ENCODE measurements at places on chromosomes 5 and 9.

DNA sequence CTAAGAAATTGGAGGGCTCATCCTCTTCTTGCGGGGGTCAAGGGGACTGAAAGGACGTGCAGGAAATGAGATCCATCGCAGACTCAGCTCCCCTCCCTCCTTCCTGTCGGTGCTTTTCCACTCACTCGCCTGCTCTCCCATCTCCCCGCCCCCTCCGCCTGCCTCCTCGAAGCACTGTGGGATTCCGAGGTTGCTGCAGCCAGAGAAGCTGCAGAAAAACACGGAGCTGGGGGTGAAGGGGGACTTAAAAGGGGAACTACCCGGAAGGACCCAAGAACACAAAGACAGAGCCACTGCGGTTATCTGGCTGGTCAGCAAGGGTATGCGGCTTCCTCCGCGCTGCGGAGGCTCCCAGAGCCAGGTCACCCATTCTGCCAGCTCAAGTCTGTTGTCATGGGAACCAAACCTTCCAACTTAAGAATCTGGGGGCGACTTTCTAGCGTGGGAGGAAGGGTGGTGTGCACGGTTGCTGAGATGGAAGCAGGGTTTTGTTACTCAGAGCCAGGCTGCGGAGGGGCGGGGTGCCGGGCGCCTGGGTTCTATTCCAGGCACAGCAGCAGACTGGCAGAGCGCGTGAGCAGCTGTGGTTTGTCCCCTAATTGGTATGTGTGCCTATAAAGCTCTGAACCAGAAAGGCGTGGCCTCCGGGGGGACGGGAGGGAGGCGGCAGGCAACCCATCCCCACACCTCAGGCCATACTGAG lies 24.9 kb downstream of the PCDHGC5 start:
- peak; percentile 95 for DNase-seq

- DNase-seq, result no peak
Measured at GRCh38 chr9:111762556-111762955, 32.2 kb downstream of the SHOC1 start.

DNA sequence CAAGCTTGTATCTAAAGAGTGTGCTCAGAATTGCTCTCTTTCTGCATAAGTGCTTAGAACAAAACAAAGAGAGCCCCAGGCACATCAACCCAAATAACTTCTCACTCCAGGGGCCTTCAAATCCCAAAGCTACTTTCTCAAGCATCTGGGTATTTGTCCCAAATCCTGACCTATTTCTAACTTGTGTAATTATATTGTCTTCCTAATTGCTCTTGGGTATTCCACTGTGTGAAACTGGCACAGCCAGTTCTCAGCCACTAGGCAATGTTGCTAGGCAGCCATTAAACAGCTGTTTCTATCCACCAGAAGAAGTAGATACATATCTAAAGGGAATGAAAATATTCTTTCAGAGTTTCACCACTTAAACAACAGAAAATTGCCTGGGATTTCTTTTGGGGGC lies 198.8 kb downstream of the PRELID2 start:
- no peak for DNase-seq

DNA sequence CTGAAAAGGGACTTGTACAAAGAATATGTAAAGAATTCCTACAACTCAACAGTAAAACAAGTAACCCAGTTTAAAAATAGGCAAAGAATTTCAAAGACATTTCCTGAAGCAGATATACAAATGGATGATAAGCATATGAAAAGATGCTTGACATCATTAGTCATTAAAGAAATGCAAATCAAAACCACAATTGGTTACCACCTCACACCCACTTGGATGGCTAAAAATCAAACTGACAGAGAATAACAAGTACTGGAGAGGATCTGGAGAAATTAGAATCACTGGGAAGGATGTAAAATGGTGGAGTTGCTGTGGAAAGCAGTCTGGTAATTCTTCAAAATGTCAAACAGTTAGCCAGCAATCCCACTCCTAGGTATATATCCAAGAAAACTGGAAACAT lies 12.5 kb upstream of the FOXE1 start:
- DNase-seq, result no peak

- no peak for DNase-seq
Measured at GRCh38 chr9:32385152-32385884, 875 bp downstream of the ACO1 start.

DNA sequence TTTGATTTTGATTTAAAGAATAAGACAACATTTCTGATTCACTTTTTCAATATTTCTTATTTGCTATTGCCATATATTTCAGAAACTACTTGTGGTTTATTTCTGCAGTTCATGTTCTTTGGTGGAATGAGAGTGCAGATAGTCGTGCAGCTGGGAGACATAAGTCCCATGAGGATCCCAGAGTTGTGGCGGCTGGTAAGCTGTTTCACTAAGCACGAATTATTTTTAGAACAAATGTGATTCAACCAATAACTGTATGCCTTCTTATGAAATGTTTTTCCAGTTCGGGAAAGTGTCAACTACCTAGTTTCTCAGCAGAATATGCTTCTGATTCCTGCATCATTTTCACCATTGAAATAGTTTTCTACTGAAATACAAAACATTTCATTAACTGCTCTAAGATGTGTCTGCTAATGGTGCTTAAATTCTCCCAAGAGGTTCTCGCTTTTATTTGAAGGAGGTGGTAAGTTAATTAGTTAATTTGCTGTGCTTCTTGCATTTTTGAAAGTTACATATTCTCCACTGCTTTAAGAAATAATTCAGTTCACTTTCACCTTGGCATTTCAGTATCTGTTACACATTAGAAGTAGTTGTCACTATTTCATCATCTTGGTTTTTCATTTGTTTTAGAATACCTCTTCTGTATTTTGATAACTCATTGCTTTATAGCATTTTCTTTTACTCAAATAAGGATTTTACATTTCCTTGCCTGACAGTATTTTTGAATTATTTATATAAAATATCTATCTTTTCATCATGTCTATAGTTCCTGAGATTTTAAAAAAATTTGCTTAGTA lies 9.0 kb downstream of the NIPSNAP3B start:
- no peak for DNase-seq

DNA sequence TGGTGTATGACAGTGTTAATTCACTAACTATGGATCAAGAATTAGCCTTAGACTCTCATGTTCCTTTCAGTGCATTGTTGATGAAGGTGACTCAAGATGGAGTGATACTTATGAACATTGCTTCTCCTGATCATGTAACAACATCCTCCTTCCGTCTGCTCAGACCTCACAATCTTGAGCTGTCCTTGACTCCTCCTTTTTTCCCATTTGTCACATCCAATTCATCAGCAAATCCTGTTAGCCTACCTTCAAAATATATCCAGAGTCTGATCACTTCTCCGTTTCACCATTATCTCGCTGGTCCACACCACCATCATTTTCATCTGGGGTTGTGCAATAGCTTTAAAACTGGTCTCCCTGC lies 9.2 kb upstream of the SEMA6A start:
- DNase-seq, result no peak

DNA sequence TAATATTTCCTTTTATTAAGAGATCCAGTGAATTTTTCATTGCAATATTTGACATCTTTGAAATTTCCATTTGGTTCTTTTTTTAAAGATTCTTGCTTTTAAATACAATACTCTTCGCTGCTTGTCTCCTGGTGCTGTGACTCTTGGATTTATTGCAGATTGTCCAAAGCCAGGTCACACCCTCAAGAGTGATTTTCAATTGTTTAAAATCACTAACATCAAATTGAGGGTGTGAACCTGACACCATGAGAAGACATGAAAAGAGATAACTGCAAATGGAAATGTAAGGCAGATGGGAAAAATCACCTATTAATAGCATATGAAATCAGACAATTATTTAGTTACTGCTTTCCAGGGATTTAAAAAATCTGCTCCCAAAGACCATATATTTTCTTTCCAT lies 42.6 kb downstream of the ANXA1 start:
- DNase-seq, result no peak

DNA sequence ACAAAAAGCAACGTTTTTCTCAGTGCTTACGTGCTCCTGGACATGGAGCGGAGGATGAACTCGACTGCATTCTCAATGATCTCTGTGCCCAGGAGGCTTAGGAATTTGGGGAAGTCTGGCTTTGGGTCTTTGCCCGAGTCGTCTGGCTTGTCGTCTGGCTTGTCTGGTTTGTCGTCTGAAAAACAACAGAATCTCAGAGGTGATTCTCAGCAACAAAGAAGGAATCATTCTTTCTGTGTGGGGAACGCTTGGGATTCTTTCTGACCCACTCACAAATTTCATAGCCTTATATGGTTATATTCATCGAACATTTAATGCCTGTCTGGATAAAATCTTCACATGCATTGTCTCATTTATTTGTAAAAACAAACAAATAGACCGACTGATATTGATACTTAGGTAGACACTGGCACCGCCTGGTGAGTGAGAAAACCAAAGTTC lies 4.7 kb downstream of the C5orf46 start:
- peak; percentile 92 for DNase-seq

- no peak for DNase-seq
Measured at GRCh38 chr5:112396430-112396829, 22.6 kb downstream of the EPB41L4A start.

DNA sequence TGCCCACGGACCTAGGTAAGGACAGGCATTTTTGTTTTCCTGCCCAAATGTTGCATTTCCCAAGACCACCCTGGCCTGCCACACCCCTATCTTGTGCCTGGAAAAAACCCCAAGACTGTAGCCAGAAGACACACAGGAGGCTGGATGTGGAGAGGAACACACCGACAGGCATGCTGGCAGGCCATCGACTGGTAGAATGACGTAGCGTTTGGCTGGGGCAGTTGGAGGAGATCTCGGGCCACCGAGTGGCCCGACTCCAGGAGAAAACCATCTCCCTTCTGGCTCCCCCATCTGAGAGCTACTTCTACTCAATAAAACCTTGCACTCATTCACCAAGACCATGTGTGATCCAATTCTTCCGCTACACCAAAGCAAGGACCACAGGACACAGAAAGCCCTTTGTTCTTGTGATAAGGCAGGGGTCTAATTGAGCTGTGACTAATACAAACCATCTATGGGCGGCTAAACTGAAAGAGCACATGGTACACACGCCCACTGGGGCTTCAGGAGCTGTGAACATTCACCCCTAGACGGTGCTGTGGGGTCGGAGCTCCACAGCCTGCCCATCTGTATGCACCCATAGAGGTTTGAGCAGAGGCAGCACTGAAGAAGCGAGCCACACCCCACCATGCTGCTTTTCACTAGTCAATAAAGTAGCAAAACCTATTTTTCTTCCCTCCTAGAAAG lies 38.9 kb upstream of the N4BP3 start:
- peak; percentile 82 for DNase-seq

- DNase-seq, result peak; percentile 32
Measured at GRCh38 chr5:132854301-132854700, 12.0 kb downstream of the GDF9 start.

GRCh38 chr9:84858364-84858763 lies 188.8 kb downstream of the NTRK2 start:
- DNase-seq, result no peak

- DNase-seq, result no peak
Measured at GRCh38 chr5:30890377-30890776, 303.1 kb upstream of the CDH6 start.

- DNase-seq, result no peak
Measured at GRCh38 chr5:159804121-159804520, 112.2 kb upstream of the ADRA1B start.

GRCh38 chr9:69222970-69223369 lies 48.9 kb downstream of the TJP2 start:
- DNase-seq, result no peak

DNA sequence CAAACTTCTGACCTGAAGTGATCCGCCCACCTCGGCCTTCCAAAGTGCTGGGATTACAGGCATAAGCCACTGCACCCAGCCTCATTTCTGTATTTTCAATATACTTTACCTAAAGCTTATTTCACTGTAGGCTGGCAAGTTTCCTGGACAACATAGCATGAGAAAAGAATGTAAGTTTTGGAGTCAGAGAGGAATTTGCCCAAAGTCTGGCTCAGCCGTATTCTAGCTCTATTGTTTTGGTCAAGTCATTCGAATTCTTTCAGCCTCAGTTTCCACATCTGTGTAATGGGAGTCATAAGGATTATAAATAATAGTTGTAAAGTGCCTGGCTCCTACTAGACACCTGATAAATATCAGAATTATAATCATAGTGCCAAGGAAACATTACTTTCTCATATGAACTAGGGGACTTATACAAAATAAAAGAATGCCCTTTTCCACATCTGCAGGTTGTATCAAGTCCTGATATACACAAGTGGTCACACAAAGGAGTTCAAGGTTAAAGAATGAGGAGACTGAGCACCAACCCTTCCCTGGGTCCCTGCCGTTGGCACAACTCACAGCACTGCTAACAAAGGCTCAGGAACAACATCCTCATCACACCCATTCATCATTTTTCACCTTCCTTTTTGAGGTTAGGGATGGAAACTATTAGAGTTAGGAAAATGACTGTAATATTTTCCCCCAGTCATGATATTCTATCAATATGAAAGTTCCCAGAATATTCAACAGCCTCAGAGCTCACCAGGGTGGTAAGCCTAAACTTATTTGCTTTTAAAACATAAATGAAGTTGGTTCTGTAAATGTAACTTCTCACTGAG lies 34.6 kb upstream of the RAI14 start:
- no peak for DNase-seq

DNA sequence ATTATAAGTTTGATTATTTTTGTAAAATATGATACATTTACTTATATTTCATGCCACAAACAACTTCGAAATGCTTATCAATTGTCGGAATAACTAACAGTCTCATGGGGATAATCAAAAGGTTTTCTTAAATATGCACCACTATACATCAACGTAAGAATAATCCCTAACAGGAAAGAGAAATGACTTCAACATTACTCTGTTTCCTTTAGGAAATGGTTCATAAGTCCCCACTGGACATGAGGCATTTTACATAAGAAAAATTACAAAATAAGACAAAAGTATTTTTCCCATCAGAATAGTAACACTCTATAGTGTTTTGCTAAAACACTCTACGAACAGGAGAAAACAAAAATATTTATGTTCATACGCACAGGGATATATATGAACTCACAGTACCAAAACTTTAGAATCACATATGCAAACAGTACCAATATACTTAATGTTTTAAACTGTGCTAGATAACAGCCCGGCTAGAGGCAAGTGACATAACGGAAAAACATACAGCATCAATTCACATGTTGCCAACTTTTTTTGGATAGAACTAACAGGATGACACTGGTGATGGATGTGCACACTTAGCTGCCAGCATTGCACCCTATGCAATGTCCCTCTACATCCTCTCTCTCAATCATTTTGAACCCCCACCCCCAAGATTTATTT lies 120.5 kb downstream of the NFIB start:
- no peak for DNase-seq

DNA sequence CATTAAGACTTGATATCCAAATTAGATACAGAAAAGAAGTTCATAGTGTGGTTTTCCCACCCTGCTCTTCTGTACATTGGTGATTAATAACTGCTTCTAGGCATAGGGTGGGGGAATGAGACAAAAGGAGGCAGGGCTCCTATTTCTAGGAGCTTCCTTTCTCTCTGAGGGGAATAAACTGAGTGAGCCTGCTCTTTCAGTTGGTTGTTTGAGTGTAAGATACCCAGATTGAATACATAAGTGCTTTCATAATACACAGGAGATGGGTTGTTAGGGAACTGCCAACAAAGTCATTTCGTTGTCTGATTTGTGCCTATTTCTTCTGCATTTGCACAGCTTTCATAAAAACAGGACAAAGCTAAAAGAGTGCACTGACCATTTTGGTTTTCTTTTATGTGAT lies 48.9 kb upstream of the TTC23L start:
- DNase-seq, result no peak

Data from islet precursor cell (in vitro differentiated cells).